ENCODE measurements at places on chromosomes 2 and 18. TPM values are rescaled to one million over a fixed set of nuclear protein-coding genes. Genes with fewer than 3 reads are reported as not detected.

ABCG5 gene
- not detected for total RNA-seq

- no peaks in the 10 kb centered on the region for H3K36me3 ChIP-seq
- H3K4me1 ChIP-seq: peaks cover 55% of the 10 kb centered on the region
- DNase-seq: peak; percentile 77
- no peaks in the 10 kb centered on the region for H3K27me3 ChIP-seq
Measured at GRCh38 chr2:196268538-196269338, 97.4 kb upstream of the STK17B start.

GRCh38 chr2:211944572-211944971, 594.0 kb downstream of the ERBB4 start:
- H3K4me3 ChIP-seq: no peak overlapping the region
- no peak for DNase-seq
- H3K27me3 ChIP-seq: no peaks in the 10 kb centered on the region
- H3K4me1 ChIP-seq: no peaks in the 10 kb centered on the region
- no peak overlapping the region for H3K27ac ChIP-seq

HTRA2 gene
- total RNA-seq: 72.1 TPM

ALKAL2 gene
- not detected for total RNA-seq

- H3K4me1 ChIP-seq: peaks cover 19% of the 10 kb centered on the region
- peak overlapping the region; percentile 60 for H3K27ac ChIP-seq
- no peaks in the 10 kb centered on the region for H3K27me3 ChIP-seq
- DNase-seq: peak; percentile 68
- peak overlapping the region; percentile 99 for H3K4me3 ChIP-seq
- H3K36me3 ChIP-seq: peaks cover 24% of the 10 kb centered on the region
Measured at GRCh38 chr2:112482309-112483041, 519 bp downstream of the TTL start.

- H3K36me3 ChIP-seq: no peaks in the 10 kb centered on the region
- DNase-seq: no peak
- no peak overlapping the region for H3K4me3 ChIP-seq
- no peaks in the 10 kb centered on the region for H3K4me1 ChIP-seq
- no peaks in the 10 kb centered on the region for H3K27me3 ChIP-seq
Measured at GRCh38 chr2:188695953-188696352, 278.2 kb upstream of the COL3A1 start.
